Activated T-helper 1 cell treated with anti-CD3 and anti-CD28 coated beads, Interleukin-2, amount 50 U/mL, for 16 hours (primary cell): ENCODE measurements at places on chromosomes 4 and X.

GRCh38 chr4:56909086-56909894, 1.6 kb downstream of the REST start:
- peak; percentile 18 for DNase-seq

DNA sequence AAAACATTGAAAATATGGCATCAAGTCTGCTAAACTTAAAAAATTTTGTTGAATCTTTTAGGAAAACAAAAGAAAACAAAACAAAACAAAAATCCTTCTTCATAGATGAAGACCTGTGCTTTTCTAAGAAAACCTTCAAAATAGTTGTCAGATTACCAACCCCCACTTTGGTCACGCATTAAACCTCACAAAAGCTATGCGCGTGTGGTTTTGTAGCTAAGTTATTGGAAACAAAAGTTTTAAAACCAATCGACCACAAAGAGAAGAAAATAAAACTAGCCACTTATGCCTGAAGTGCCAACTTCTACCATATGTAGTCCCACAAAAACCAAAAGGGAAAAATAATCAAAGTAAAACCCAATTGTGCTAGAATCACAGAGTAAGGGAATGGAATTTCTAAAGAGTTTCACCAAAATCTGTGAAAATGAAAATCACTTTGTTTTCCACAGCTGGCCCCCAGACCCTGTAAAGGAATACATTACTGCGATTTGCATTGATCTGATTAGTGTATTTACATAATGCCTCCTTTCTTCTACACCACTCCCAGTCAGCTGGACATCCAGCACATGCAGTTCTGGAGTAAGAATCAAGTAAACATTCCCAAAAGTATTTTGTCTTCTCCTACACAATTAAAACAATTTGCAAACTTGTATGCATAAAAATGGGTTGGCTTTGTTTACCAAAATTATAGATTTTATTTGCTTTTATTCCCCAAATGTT, 330.1 kb upstream of the DKK2 start:
- DNase-seq: no peak

GRCh38 chr4:43296946-43297528, 404.5 kb downstream of the GRXCR1 start:
- no peak for DNase-seq

DNA sequence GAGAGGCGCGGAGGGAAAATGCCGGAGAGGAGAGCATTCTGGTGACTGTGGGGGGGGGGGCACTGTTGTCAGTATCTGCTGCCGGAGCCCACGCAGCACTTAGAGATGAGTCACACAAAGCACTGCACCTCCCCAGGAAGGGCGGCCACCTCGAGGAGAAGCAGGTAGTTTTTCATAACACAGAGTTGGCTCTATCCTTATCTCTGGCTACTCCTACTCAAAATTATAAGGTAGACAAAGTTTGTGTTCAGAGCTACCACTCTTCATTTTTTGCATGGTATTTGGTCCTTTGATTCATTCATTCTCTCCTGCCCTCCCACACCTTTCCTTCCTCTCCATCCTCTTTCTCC, 76.2 kb upstream of the SCOC start:
- DNase-seq: no peak

- DNase-seq: no peak
Observed at GRCh38 chrX:129310000-129310399, 213.3 kb downstream of the SMARCA1 start.

DNA sequence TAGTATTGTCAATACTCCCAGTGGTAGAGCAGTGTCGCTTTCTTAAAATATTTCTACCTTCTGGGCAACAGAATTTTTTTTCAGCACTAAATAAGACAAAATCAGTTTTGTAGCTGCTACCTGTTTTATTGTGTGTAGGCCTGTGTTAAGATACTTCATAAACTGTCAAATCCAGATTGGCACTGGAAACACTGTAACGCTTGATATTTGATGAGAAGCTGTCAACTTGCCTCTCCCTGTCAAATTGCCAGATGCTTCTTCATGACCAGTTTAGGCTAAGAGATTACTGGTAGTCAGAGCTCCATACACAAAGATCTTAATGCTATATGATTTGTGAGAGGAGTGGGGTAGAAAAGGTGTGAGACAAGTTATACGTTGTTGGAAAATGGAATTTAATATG, 17.3 kb downstream of the TRAM1L1 start:
- no peak for DNase-seq

DNA sequence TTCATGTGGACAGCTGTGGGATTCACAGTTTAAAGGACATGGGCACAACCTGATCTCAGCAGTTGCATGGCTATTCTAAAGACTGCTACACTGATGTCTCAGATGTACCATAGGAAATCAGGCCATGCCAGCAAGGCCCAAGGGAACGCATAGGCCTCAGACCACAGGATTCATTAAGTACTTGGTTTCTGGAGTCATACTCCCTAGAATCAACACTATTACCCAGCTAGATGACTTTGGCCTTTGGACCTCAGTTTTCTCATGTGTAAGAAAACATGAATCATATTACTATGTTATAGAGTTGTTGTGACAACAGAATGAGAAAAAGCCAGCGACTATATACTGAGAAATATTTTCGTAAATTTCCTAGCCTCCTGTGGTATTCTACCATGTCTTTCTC, 67.9 kb downstream of the NHS start:
- DNase-seq: no peak

DNA sequence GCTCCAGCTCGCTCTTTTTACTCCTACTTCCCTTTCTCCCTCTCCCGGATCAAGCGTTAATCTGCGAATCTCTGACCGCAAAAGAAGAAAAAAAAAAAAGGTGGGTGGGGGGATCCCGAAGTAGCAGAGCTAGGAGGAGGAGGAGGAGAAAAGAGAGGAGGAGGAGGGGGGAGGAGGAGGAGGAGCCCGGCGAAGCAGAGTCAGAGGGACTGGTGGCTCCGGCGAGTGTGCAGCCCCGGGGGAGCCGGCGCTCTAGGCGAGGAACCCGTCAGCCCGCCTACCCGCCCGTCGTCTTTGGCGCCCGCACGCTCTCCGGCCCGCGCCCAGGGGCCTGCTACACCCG, at the start of gene NHSL2:
Gene NHSL2, plus strand, starts transcription at position 203 of the 343 bp plus-strand sequence.
- no peak for DNase-seq

DNA sequence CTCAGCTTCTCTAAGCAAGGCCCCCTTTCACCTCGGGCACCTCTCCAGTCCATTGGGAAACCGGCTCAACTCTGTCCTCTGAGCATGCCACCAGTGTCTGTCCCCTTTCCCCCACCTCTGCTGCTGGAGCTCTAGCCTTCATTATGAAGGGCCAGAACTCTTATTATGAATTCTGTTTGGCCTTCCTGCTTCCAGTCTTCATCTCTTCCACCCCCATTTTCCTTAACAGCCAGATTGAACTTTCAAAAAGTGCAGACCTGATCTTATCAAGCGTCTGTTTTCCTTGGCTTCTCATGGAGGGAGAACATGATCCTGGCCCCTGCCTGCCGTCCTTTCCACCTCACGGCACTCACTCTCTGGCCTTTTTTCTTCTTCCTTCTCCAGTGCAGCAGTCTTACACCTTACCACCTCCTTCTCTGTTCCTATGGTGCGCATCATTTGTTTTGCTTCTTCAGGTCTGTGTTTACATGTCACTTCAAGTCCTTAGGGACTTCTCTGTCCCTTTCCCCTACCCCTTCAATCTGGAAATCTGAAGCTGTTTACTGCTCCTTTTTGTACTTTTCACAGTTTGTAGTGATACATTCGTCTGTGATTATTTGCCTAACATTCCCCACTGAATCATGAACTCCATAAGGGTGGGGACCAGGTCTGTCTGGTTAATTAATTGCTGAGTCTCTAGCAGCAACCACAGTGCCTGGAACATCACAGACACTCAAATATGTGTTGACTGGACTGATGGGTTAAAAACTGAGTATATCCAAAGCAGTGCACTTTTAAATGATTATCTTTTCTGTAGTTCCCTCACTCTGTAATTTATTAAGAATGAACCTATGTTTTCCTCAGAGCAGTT, 55.8 kb downstream of the FNIP2 start:
- no peak for DNase-seq

DNA sequence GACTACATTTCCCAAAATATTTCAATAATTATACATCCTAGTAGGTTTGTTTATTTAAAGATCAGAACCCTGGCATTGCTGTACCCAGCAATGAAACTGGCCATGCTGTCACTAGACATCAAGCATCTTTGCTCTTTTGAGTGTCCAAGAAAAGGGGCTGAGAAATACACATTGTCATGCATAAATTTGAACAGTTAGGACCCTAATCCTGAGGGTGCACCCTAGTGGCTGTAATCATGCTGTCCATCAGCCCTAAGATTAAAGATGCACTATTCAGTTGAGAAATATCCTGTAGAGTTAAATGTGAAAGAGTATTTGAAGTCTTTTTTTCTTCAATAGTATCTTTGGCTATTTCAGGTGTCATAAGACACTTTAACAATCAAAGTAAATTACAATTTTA, 108.8 kb downstream of the NFKB1 start:
- no peak for DNase-seq

DNA sequence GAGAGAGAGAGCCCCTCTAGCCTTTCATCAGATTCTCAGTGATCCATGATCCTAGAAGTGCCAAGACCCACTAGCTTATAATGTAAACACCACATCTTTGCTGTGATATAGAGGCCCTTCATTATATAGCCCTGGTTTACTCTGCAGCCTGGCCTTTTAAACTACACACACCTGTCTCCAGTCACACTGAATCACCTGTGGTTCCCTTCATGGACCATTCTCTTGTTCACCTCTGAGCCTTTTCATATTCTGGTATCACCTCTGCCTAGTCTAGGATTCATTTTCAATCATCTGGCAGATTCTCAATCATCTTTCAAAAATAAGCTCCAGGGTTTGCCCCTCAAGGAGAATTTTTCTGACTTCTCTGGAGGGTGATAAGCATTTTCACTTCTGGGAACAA, 50.0 kb upstream of the CD40LG start:
- no peak for DNase-seq

DNA sequence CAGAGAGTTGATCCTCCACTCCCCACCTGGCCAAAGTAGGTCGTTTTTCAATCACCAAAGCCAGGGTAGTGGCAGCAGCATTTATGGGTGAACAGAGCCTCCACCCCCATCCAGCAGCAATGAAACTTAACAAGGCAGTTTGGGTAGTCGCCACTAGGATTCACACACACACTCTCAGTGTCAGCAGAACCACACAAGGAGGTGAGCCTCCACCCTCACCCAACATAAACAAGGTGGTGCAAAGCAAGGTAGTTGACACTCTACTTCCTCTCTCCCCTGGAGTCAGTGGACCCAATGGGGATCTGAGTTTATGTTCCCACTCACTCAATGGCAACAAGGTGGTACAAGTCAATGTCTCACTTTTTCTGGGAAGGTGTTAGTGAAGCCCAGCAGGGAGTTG, 50.4 kb upstream of the CCDC149 start:
- DNase-seq: no peak

DNA sequence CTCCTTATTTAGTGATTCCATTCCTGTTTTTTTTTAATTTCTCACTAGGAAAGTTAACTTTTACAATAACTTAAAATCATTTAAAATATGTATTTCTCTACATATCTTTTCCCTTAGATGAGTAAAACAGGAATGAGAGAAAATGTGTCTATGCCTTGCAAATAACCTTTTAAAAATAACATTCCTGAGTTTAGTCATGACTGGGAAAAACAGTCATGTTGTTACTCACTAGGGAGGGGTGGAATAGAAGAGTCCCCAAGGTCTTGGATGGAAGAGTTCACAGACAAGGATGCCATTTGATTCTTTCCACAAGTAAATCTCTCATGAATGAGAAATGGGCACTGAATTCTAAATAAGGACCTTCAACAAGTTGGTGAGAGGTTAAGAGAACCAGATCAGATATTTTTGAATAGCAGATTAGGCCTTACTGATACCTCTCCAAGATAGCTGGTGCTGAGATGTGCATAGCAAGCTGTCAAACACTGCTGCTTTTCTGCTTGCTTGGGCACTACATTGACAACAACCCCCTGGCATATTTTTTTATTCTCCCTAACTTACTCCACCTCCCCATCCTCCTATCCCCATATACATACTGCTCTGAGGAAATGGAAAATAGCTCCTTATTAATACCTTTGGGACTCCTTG, 25.1 kb downstream of the UGDH start:
- no peak for DNase-seq

DNA sequence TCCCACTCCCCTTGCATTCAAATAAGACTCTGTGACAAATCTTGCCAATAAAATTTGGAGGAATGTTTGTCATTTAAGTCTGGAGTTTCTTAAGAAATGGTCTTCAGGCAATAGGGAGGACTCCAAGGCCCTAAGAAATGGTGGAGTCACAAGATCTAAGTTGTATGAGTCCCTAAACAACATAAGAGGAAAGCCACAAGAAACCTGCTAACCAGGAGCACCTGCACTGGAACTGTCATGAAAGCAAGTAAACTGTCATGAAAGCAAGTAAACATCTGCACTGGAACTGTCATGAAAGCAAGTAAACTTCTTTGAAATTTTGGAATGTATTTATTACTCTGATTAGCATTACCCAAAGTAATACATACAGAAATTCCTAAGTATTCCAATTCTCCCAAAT, 3.5 kb downstream of the CNOT6L start:
- DNase-seq: no peak

GRCh38 chr4:134812611-134813010, 611.0 kb upstream of the PABPC4L start:
- no peak for DNase-seq

DNA sequence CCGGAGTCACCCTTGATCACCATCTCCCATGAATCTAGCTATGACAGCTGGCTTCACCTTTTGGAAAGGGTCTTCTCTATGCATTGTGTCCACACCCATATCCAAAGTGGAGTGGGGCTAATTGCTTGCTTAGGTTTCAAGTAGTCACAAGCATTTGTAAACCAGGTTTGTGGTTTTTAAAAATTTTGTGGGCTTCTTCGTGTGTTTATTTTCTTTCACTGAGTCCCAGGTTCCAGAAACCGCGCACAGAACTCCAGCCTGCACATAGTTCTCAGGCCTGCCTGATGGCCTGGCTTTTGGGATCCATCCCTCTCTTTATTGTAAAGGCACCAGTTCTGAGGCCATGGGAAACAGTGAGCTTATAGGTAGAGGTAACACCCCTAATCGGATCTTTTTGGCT, 70.2 kb upstream of the TLR3 start:
- no peak for DNase-seq

- DNase-seq: no peak
Observed at GRCh38 chr4:56641494-56642051, 39.5 kb downstream of the HOPX start.

GRCh38 chrX:136755411-136755810, 25.3 kb downstream of the ARHGEF6 start:
- DNase-seq: no peak

DNA sequence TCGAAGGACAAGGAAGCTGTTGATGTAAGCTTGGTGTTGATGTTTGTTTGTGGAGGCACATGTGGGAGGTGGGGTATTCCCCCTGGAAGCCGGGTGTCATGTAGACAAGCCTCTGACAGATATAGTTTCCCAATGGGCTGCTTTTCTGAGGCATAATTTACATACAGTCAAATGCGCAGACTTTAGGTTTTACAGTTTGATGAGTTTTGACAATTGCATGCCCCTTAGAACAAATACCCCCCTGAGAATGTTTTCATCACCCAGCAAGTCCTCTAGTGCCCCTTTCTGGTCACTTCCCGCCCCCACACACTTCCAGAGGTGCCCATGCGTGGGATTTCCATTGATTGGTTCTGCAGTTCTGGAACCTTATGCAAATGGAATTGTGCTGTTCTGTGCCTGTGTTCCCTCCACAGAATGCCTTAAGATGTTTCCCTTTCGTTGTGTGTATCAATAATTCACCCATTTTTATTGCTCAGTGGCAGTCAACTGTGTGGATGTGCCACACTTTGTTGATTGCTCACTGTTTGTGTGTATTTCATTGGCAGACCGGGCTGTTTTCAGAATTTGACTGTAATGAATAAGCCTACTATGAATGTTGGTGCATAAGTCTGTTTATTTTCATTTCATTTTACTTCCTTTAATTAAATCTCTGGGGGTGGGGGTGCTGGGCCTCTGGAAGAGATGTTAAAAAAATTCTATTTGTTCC, 8.5 kb downstream of the EVC start:
- DNase-seq: no peak

- DNase-seq: no peak
Observed at GRCh38 chrX:135009057-135009610, 13.2 kb downstream of the RTL8B start.
